ENCODE measurements at places on chromosomes 1 and 21.

GRCh38 chr1:85316321-85316720, 39.9 kb upstream of the BCL10 start:
- no peak for DNase-seq

DNA sequence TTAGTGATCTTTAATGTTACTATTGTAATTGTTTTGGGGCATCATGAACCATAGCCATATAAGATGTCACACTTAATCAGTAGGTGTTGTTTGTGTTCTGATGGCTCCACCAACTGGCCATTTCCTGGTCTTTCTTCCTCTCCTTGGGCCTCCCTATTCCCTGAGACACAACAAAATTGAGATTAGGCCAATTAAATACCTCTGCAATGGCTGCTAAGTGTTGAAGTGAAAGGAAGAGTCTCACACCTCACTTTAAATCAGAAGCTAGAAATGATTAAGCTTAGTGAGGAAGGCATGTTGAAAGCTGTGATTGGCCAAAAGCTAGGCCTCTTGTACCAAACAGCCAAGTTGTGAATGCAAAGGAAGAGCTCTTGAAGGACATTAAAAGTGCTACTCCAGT, 30.7 kb downstream of the PPP2R5A start:
- DNase-seq: no peak

DNA sequence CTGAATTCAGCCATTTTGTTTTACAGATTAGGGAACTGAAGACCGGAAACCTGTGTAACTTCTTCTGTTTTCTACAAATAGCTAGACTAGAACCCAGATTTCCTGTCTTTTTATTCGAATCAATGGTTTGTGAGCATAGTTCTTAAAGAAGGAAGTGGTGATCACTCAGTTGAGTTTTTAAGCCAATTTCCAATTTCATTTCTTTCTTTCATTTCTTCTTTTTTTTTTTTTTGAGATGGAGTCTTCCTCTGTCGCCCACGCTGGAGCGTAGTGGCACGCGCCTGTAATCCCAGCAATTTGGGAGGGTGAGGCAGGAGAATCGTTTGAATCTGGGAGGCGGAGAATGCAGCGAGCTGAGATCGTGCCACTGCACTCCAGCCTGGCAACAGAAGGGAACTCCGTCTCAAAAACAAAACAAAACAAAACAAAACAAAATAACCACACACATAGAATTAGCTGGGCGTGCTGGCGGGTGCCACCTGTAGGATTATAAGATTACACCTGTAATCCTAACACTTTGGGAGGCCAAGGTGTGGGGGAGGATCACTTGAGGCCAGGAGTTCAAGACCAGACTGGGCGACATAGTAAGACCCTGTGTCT, 3.0 kb upstream of the MDM4 start:
- no peak for DNase-seq

DNA sequence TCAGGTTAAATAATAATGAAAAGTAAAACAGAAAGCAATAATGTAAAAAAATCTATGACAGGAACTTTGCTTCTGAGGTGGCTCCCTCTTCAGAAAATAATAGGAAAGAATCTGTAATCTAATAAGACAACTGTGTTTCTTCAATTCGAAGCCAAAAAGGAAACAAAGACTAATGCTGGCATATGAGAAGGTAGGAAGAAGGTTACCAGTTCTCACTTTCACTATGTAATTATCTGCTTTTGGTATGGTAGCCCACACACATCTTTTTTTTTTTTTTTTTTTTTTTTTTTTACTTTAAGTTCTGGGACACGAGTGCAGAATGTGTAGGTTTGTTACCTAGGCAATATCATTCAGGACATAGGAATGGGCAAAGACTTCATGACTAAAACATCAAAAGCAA, 47.1 kb downstream of the COP1 start:
- DNase-seq: no peak

DNA sequence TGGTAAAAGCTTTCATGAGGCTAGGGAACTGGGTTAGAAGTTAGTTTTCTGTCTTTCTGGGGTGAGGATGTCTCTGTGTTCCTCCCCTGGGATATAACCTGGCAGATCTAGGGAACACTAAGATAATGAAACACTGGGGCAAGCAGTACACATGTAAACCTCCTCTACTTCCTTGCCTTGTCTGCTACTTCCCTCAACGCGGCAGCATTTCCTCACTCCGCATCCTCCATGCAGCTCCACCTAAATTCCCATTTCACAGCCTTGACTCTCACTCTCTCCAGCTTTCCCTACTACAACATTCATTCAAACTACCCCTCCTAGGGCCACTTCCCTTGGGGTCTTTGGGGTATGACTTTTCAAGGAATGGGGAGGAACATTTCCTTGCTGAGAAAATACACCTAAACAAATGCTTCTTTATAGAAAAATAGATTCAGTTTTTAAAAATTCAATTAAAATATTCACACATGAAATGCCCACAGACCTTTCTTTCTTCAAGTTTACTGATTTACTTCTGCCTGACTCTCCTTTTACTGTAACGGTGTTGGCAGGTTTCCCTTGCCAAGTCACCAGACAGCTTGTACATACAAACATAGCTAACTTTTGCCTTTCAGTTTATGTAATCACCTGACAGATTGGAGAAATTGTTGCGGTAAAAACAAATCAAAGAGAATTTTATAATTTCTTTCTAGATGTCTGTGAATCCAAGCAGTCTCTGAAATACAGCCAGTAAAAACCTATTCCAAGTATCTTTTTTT, 90.1 kb downstream of the TNFSF18 start:
- no peak for DNase-seq

DNA sequence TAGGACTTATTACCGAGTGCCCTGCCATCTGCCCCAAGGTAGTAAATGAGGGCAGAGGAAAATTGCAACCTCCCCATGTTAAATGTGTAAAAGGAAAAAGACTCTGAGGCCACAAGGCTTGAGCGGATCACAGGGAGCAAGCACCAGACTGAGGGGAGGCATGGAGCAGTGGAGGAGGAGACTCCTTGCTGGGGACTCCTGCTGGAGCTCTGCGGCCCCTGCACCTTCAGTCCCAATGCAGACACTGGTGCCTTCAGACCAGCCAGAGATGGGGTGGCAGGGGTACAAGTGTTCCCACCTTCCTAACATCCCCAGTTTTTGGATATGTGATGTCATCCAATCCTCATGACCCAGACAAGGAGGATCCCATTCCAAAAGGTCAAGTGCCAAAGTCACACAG, 128.4 kb upstream of the NGF start:
- DNase-seq: no peak

GRCh38 chr1:159161001-159161718, 10.3 kb upstream of the CADM3 start:
- DNase-seq: peak; percentile 71

DNA sequence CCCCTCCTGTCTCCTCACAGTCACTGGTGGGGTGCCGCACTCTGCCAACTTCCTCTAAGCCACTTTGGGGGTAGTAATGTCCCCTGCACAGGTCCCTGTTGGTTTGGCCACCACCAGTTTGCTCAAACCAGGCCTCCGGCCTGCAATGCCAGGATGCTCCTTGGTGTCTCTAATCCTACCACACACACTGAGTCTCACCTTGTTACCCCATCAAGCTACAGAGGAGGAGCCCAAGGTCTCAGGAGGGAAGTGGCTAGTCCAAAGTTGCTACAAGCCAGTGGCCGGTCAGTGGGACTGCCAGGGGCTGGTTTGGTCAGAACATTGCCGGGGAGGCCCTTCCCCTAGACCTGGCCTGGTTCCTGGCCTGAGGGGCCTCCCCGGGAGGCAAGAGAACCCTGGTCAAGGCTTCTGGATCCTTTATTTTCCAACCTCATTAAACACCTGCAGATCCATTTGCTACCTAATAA, 21.5 kb upstream of the LRP8 start:
- no peak for DNase-seq

DNA sequence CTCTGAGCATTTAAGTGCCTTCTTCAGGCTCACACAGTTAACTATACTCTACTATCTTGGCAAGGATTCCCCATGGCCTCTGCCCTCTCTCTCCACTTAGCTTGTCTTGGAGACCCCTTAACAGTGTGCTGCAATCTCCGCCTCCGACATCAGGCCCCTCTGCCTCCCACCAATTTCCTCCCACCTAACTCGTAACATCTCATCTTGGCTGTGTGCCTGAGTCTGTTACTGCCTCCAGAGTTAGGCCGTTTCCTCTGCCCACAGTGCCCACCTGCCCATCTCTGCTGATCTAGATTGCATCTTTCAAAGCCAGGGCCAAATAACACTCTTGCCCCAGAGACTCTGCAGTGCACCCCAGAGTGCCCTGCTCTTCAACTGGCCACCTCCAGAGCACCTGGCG, 244.3 kb upstream of the TMEM51 start:
- DNase-seq: no peak

- no peak for DNase-seq
These were observed 8.2 kb downstream of the BCL9 start for GRCh38 chr1:147549526-147549925.

DNA sequence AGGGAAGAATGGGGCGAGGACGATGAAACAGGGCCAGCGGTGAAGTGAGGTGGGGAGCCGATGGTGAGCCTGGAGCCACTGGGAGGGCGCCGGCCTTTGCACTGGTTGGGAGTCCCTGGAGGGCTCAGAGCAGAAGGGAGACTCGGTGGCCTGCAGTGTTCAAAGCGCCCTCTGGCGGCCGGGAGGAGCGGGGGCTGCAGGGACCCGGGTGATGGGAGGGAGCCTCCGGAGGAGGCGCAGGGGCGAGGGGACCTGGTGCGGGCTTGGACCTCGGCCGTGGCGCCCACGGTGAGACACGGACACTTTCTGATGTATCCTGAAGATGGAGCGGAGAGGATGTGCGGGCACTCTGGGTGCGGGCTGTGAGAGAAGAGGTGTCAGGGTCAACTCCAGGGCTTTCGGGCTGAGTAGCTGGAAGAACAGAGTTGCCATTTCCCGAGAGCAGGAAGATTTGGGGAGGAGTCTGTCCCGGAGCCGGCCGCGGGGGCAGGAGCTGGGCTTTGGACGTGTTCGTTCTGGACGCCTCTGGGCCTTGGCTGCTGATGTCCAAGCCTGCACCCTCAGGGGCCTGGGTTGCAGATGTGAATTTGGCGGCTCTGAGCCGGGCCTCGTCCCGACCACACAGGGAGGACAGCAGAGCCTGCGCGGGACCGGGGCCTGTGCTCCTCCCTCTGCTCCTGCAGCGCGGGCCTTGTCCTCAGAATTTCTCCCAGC, 29.7 kb downstream of the HEYL start:
- peak; percentile 10 for DNase-seq

DNA sequence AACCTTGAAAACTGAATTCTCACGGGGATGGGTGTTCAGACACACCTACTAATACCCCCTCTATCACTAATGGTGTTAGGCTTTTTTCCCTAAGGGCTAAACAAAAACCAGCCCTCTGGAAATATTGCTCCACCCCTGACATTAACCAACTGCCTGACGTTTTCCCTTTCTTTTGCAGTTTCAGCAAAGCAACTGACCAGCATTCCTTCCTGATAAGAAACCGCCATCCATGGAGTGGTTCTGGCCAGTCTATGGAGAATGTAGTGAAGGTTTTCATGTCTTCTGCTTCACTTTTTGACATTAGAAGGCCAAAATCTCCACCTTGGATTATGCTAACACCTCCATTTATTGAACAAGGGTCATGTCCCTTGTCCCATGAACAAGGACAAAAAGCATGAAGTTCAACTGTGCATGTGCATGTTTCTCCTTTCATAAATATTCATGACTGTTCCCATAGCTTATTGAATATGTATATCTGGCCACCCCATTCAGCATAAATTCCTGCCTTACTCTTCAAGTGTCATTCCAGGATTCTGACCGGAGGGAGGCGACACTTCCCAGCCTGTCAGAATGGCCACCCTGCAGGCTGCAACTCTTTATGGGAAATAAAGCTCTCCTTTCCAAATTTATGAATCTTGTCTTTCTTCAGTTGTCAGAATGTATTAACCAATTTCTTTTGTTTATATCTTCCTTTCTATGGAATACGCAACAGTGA, 314.3 kb downstream of the HHIPL2 start:
- no peak for DNase-seq

DNA sequence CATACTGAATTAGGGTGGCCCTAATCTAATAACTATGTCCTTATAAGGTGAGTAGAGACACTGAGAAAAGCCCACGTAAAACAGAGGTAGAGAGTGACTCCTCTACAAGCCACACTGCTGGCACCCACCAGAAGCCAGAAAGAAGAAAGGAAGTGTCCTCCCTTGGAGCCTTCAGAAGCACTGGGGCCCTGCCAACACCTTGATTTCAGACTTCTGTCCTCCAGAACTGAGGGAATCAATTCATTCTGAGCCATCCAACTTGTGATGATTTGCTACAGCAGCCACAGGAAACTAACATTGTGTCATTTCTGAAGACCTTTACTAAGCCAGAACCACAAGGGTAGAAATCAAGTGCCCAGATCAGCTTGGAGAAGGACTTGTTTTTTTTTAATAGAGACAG, 15.0 kb downstream of the GNB1 start:
- DNase-seq: no peak

- no peak for DNase-seq
These were observed 428.0 kb upstream of the CAMK1G start for GRCh38 chr1:209155546-209155945.

GRCh38 chr21:26225046-26225445, 54.5 kb upstream of the APP start:
- DNase-seq: no peak

DNA sequence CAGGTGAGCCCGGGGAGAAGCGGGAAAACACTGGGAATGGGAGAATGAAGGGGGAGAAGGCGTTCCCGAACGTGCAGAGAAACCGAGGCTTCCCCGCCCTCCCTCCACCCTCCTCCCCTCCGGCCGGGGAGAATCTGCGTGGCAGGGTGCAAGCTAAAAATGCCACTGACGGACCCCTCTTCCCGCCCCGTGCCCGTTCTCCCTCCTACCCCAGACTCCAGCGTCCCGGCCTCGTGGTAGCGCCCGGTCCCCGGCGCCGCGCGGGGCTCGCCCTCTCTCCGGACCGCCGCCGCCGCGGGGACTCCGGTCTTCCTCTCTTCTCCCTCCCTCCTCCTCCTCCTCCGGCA, 81.6 kb upstream of the AK4 start:
- DNase-seq: no peak

- no peak for DNase-seq
These were observed 44.2 kb downstream of the CYYR1 start for GRCh38 chr21:26528882-26529281.

GRCh38 chr1:28195780-28196179, 19.3 kb upstream of the PTAFR start:
- DNase-seq: no peak

DNA sequence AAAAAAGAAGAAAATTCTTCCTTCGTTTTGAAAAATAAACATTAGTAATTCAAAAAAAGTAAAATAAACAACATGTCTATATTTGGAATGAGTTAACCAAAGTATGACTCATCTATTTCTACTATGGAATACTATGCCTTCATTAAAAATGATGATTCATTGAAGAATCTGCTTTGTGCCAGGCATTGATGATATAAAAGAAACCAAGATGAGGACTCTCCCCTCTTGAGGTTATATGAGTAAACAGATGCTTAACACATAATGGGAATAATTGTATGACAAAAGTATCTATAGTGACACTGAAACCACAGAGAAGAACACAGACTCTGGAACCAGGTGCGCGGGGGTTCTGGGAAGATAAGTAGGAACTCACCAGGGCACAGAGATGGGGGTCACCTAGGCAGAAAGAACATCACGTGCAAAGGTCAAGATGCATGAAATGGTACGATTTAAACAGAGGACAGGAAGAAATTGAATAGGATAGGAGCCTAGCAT, 18.8 kb downstream of the ELF3 start:
- DNase-seq: peak; percentile 53

GRCh38 chr1:72482736-72483413, 200.5 kb upstream of the NEGR1 start:
- DNase-seq: no peak

All from fibroblast of skin of left biceps (primary cell).